ENCODE measurements at places on chromosomes 2 and 18.

DNA sequence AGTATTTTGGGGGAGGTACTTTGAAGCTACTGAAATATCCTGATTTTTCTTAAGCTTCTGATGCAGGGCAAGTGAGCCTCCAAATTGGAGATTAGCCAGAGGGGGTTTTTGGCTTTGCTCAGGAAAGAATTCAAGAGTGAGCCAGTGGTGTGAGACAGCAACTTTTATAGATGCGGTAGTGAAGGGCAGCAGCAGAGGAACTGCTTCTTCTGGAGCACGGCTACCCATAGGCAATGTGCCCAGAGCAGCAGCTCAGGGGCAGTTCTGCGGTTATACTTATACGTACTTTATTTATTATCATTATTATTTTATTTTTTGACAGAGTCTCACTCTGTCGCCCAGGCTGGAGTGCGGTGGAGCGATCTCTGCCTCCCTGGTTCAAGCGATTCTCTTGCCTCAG is 19.8 kb upstream of the NT5DC4 start:
- no peak for DNase-seq

- no peak for DNase-seq
These were observed 330.5 kb downstream of the LRRTM4 start for GRCh38 chr2:77191665-77192064.

DNA sequence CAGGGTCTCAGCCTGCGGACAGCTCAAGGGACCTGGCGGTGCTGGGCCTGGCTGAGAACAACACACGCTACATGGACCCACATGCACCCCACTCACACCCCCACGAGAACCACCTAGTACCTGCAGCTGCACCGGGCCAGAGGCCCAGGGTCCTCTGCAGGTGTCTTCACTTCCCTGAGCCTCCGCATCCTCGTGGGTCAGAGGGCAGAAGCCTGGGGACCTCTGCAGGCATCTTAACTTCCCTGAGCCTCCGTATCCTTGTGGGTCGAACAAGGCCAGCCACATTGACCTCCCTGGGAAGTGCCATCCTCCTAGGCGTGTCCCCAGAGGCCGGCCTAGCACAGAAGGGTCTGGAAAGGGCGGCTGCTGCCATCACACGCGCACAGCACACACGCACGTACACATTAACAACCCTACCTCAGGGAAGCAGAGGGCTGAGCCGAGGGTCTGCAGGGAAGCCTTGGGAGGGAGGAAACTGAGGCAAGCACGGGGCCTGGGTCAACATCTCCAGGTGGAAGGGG is 62.5 kb upstream of the HPCAL1 start:
- DNase-seq = no peak

DNA sequence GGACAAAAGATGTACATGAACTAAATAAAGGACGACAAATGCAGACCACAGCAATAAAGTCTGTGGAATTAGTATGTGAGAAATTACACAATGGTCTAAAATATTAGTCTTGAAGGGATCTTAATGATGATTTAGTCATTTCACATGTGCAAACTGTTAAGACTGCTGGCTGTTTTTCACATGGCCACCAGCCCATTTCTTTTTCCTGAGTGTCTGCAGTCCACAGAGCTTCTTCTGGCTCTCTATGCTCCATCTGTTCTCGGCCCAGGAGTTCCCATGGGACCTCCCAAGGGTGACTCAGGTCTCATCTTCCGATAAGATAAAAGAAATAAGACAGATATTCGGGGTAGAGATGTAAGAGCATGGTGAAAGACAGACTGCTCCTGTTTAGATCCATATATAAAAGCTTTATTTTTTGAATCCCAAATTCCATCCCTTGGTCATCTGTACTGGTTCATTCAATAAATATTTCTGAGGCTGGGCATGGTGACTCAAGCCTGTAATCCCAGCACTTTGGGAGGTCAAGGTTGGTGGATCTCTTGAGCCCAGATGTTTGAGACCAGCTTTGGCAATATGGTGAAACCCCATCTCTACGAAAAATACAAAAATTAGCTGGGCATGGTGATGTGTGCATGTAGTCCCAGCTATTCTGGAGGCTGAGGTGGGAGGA is 20.1 kb downstream of the IL1RL1 start:
- DNase-seq = no peak

- DNase-seq = no peak
These were observed 107.1 kb upstream of the KCNJ3 start for GRCh38 chr2:154591294-154591820.

DNA sequence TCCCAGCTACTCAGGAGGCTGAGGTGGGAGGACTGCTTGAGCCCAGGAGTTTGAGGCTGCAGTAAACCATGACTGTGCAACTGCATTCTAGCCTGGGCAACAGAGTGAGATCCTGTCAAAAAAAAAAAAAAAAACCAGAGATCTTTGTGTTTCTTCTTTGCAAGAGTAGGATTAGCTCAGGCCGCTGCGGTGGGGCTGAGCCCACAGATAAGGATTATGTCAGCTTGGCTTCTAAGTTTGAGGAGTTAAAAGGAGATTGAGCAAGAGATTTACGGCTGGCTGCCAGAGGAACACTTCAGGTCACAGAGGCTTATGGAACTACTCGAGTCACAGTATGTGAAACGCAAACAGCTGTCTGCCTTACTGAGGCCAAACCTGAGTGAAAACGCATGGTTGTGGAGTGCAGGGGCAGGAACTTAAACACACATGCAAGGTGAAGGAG is 146.7 kb upstream of the L3MBTL4 start:
- no peak for DNase-seq

GRCh38 chr18:62493033-62493862 is 29.6 kb upstream of the ZCCHC2 start:
- no peak for DNase-seq

- DNase-seq = no peak
These were observed 168.3 kb downstream of the ASB1 start for GRCh38 chr2:238594796-238595749.

Data from activated CD4-positive, alpha-beta memory T cell treated with anti-CD3 and anti-CD28 coated beads, Interleukin-2, amount 10 ng/mL, durations not matched to agents 7 days and 5 days (primary cell).